Testis (tissue), 5 donors: ENCODE measurements at places on chromosomes 13 and 19.

DNA sequence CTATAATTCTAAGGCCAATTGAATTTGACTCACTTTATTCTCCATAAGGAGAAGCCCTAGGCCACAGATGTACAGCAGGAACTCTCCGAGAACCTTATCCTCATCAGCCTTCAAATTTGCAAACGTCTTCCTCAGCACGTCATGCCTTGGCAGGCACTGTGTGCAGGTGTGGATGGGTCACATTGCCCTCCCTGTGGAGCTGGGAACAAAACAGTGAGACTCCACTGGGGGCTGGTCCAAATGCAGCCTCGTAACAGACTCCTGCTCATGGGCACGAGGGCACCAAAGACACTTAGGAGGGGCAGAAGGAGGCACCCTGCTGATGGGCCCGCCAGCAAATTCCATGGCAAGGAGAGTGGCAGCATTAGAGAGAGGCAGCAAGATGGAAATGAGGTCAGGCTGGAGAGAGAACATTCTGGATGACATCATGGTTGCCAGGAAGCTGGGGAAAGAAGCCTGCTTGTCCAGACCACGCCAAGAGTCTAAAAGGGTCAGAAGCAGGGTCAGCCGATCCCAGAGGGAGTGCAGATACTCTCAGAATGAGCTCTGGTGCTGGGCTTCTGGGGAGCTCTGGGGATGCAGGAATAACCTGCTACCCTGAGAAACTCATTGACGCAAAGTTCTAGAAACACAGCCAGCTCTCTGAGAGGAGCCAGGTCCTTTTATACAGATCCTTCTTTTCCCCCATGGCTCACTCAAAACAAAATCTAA, 242.2 kb downstream of the B3GLCT start:
- no peak for DNase-seq

DNA sequence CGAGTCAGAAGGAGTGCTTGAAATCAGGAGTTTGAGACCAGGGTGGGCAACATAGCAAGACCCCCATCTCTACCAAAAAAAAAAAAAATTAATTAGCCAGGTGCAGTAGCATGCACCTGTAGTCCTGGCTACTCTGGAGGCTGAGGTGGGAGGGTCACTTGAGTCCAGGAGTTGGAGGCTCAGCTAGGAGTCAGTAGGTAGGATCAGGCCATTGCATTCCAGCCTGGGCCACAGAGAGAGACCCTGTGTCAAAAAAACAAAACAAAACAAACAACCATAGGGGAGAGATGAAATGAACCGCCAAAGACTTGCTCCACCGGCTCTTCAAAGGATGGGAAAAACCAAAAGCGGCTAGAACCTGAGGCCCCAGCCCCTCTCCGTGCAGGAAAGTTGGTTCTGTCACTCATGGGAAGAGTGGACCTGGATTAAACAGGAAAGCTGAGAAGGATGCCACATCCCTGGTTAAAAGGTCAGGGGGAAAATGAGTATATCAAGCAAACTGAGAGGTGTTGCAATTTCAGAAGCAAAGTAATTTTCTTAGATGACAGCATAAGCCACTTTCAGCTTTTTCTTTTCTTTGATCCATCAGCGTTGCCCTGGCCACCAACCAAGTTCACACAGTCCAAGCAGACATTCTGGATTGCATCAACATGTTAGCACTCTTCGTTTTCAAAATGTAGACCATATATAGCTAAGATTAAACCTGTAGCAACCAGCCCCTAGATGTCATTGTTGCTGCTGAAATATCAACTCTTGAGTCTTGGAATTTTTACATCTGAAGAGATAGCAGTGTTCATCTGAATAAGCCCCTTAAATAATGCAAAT, 8.9 kb upstream of the ZNF507 start:
- no peak for DNase-seq

GRCh38 chr13:45119469-45119990, 780 bp upstream of the GTF2F2 start:
- DNase-seq, result peak; percentile 34

GRCh38 chr19:17455308-17456123, 5.2 kb downstream of the NXNL1 start:
- no peak for DNase-seq

- DNase-seq, result no peak
These were observed 127.5 kb downstream of the SIPA1L3 start for GRCh38 chr19:38034492-38034860.

DNA sequence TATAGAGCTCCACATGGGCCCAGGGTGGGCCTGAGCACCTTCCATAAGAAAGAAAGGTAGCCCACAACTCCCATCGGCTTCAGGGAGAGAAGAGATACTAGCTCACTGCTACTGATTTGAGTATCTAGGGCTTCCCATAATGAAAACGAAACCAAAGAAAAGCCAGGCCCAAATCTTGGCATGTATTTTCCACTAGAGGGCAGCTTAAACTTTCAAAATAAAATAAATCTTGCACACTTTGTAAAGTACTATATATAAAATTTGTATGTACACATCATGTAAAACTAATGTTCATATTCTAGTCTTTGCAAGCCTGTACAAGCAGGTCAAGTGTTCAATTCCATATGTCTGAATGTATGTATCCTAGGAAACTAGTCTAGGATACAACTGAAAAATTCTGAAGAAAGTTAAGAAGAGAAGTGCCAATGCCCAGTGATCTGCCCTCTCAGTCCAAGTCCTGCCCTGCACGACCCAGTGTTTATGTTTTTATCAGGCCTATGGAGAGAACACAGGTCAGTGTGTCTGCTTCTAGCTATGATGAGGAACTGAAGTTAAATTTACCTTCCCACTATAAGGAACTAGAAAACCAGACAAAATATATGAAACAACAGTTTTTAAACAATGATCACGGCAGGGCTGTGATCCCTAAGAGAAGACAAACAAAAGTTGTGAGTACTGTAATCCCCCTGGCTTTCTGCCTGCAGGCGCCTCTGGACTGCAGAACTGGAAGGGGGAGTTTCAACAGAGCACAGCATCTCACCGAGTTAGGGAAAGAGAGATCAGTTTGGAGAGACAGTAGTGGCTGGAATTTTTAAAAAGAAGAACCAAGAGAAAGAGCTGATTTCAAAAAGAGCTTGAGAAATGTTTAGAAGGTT, 475.7 kb downstream of the UQCRFS1 start:
- no peak for DNase-seq

GRCh38 chr13:30870049-30870884, 35.8 kb upstream of the MEDAG start:
- DNase-seq, result peak; percentile 65
